ENCODE measurements at places on chromosomes 5 and 9.

- DNase-seq = peak; percentile 95
Observed at GRCh38 chr5:177494346-177495195, 2.8 kb downstream of the PDLIM7 start.

GRCh38 chr5:99605904-99606303 lies 677.1 kb upstream of the CHD1 start:
- DNase-seq = no peak

GRCh38 chr5:1877103-1878049 lies 5.3 kb downstream of the IRX4 start:
- DNase-seq = no peak

DNA sequence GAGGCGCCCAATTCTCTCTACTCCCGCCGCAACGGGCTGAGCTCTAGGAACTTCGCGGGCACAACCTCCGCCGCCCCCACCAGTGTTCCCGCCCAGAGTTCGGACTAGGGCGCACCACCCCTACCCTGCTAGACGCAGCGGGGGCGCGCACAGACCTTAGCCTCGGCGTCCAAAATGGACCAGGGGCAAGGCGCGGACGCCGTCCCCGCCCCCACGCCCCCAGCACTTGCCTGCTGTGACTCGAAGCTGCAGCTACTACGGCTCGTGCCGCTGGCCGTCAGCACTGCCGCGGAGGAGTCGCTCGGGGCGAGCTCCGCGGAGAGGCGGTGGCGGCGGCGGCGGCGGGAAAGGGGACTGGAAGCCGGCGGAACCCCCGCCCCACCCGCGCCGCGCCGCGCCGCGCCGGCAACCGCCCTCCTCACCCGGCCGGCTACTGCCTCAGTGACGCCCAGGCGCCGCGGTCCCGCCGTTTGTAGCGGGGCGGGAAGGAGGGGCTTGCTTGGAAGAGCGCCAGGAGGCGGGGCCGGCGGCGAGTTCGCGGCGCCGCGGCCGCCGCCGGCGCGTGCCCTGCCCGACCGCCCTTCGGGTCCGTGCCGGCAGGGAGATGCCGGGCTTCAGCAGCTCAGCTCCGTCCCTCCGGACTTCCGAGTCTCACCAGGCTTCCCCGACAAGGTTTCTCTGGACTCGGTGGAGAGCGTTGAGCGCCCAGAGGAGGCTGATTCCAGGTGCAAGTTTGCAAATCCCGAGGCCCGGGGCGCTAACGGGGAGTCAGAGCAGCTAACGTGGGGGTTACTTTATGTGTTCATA lies 4.5 kb downstream of the ELAVL2 start:
- no peak for DNase-seq

- DNase-seq = no peak
Observed at GRCh38 chr5:165999693-166000320, 2291.6 kb upstream of the WWC1 start.

GRCh38 chr9:108099854-108100253 lies 610.3 kb upstream of the KLF4 start:
- DNase-seq = no peak

- no peak for DNase-seq
Observed at GRCh38 chr9:110444911-110445310, 107.2 kb upstream of the TXNDC8 start.

GRCh38 chr5:4233671-4234070 lies 638.0 kb downstream of the IRX1 start:
- no peak for DNase-seq

GRCh38 chr9:35294066-35294465 lies 132.3 kb downstream of the UNC13B start:
- DNase-seq = no peak

GRCh38 chr5:109196823-109197160 lies 213.0 kb downstream of the PJA2 start:
- no peak for DNase-seq

DNA sequence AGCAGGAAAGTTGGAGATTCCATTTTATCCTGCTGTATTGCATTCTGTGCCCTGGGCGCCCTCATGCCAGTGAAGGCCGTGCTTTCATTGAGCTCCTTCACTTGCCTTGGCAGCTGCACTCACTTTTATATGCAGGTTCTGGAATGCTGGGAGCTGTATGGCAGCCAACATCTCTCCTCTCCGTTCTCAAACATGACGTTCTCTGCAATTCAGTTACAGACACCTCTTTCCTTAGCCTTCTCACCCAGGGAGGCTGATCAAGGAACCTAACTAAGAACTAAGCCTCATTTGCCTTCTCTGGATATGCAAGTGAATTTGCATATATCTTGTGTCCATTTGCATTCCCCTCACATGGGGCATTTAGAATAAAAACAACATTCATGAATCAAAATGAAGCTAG lies 29.4 kb upstream of the PURA start:
- DNase-seq = no peak

- DNase-seq = no peak
Observed at GRCh38 chr9:109164042-109164441, 3.0 kb downstream of the FRRS1L start.

DNA sequence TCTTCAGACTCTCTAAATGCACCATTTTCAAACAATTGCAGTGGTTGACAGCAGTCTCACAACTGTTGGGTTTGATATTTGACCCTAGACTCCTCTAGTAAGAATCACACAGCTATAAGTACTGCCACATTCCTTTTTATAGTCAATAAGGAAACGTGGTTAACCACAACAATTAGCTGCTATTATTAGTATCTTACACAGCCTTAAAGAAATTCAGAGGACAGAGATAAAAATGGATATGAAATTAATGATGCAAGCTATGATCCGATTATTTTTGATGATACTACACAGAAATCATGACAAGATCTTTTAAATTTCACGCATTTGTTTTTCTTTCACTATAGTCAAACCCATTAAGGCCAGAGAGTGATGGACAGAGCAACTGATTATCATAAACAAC lies 288.6 kb upstream of the C9orf72 start:
- DNase-seq = no peak

DNA sequence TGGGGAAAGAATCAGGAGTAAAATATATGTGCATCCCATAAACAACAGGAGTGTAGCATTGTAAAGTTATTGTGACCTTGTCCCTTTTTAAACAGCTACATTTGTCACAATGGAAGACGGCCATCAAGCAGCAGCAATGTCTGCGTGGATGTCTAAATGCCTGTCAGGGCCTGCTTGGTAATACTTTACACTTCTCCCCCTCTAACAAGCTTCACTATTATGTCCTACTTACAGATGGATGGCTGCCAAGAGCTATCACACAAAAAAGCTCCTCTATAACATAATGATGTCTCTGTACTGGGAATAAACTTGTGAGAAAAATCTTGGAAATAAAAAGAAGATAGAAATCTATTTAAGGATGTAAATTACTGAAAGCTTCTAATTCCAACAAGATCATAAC lies 213.0 kb downstream of the FBXL17 start:
- no peak for DNase-seq

DNA sequence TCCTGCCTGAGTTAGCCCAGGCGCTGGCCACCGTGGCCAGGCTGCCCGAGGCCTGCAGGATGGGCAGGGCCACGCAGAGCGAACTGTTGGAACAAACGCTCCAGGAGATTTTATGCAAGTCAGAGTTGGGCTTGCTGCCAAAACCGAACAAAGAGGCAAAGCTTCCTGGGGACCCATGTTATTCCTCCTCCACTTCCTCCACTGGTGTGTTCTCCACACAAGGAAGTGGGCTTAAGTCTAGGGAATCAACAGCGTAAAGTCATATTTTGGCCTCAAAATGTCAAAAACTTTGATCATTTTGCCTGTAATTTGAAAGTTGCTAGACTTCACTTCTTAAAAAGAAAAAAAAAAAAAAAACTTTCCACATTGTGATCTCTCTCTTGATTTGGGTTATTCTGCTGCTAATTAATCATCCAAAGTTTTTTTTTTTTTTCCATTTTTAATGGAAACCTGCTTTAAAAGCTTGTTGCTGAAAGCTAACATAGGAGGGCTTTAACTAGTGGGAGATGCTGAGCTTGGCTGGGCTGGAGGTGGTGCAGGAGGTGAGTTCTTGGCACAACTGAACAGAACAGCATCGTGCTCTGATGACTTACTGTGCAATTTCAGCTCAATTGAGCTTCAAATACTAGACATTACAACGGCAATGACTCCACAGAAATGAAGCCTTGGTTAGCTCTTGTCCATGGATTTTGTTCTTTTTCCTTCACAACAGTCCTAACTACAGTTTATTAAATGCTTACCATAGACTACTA lies 73.0 kb downstream of the PTPDC1 start:
- DNase-seq = peak; percentile 54

DNA sequence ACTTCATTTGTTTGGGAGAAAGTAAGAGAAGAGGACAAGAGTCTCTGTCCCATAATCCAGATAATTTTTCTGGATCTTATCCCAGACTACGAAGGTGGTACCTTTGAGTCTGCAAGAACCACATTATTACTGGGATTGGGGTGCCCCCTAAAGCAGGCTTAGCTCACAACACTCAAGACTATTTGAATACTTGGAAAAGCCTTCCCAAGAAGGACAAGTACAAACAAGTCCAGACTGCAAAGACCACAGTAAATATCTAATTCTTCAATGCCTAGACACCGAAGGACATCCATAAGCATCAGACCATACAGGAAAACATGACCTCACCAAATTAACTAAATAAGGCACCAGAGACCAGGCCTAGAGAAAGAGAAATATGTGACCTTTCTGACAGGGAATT lies 40.2 kb upstream of the TMED7 start:
- DNase-seq = no peak

DNA sequence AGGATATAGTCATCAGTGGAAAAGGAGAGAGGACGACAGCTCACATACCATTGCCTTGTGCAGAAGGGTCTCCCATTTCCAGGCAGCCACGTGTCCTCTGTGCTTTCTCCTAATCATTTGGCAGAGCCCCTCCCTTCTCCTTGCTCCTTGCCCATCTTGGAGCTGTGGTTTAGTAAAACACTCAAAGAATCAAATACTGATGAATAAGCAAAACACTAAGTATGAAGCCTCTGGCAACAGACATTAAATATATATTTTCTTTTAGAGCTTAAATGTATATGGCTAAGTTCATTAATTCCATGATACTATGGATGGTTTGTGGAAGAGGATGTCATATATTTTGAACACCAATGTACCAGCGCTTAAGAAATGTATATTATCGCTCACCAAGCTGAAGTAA lies 278.5 kb downstream of the SAXO1 start:
- no peak for DNase-seq

- no peak for DNase-seq
Observed at GRCh38 chr5:38612851-38613250, 56.4 kb upstream of the LIFR start.

DNA sequence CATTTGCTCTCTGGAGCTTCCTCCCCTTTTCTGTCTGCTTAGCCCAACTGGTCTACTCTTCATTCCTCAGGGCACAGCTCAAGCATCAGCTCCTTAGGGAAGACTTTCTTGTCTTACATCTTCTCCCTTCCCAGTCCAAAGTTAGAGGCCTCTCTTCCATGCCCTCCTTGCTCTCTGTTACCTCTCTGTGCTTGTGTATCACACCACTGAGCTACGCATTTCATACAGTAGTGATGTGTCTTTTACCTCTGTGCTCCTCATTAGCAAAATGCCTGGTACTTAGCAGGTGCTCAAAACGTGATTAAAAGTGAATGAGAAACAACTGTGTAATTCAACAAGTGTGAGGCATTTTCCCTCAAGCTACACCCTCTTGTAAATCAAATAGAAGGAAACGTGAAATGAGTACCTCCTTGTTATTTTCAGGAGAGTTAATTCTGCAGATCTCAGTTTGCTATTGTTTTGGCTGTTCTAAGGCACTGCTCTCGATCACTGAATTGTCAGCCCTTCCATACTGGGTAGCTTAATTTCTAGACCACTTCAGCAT lies 39.0 kb downstream of the ERAP1 start:
- no peak for DNase-seq

- no peak for DNase-seq
Observed at GRCh38 chr5:143693651-143694252, 118.2 kb upstream of the HMHB1 start.

- peak; percentile 7 for DNase-seq
Observed at GRCh38 chr9:135144581-135145170, 57.2 kb downstream of the OLFM1 start.

DNA sequence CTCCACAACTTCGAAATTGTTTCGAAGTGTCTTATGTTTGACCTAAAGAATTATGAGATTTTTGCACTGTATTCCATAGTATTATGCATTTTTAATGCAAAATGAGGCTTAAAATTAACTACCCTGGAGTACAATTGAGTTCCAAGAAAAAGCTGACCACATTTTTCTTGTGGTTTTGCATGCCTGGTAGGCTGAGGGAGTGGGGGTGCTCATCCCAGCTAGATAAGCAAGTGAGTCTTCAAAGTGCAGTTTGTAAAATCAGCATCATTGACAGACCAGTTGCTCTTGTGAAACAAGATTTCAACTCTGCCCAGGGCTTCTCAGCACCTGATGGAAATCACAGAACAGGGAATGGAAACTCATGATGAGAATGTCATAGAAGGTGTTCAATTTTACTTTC lies 17.0 kb upstream of the NDUFS4 start:
- no peak for DNase-seq

- peak; percentile 60 for DNase-seq
Observed at GRCh38 chr9:132769906-132770769, 99.9 kb downstream of the GTF3C4 start.

- no peak for DNase-seq
Observed at GRCh38 chr5:177353093-177353492, 1.6 kb upstream of the LMAN2 start.

GRCh38 chr5:44845777-44846176 lies 37.0 kb downstream of the MRPS30 start:
- no peak for DNase-seq

- DNase-seq = no peak
Observed at GRCh38 chr5:102589661-102590060, 90.9 kb upstream of the SLCO6A1 start.

- no peak for DNase-seq
Observed at GRCh38 chr9:101383361-101383760, 1.4 kb downstream of the BAAT start.

- no peak for DNase-seq
Observed at GRCh38 chr5:32583582-32584232, 1.6 kb upstream of the SUB1 start.

- DNase-seq = no peak
Observed at GRCh38 chr5:102627315-102627714, 127.8 kb upstream of the PAM start.
